ENCODE measurements at places on chromosomes 1 and 21. TPM values are rescaled to one million over a fixed set of nuclear protein-coding genes. Genes with fewer than 3 reads are reported as not detected.

The OR2T2 gene
- polyA plus RNA-seq = not detected

The MSH4 gene
- 0.11 TPM for polyA plus RNA-seq

The FABP3 gene
- 242 TPM for polyA plus RNA-seq

The KRTAP19-1 gene
- polyA plus RNA-seq = not detected

The FMO5 gene
- polyA plus RNA-seq = 4.6 TPM

The CAMK1G gene
- 3.0 TPM for polyA plus RNA-seq

The GPR25 gene
- polyA plus RNA-seq = not detected
